ENCODE measurements at places on chromosomes 3 and 15.

GRCh38 chr3:110307065-110307809 lies 764.4 kb upstream of the NECTIN3 start:
- DNase-seq = no peak

GRCh38 chr3:119731560-119732343 lies 28.9 kb downstream of the CFAP91 start:
- DNase-seq = no peak

DNA sequence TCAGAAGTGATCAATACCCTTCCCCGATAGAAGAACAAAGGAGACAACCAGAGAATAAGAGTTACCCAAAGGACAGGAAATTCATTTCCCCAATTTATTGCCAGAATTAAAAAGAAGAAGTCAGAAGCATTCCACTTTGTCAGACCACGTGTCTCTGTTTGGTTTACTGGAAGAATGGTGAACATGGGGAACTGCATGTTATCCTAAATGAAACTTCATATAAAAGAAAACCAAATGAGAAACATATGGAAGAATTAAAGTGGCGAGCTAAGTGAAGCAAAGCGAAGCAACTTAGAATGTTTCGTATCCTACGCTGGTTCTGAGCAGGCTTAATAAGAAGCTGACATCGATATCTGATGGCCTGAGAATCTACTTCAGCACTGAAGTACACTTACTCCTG lies 190.7 kb downstream of the MAGI1 start:
- no peak for DNase-seq

DNA sequence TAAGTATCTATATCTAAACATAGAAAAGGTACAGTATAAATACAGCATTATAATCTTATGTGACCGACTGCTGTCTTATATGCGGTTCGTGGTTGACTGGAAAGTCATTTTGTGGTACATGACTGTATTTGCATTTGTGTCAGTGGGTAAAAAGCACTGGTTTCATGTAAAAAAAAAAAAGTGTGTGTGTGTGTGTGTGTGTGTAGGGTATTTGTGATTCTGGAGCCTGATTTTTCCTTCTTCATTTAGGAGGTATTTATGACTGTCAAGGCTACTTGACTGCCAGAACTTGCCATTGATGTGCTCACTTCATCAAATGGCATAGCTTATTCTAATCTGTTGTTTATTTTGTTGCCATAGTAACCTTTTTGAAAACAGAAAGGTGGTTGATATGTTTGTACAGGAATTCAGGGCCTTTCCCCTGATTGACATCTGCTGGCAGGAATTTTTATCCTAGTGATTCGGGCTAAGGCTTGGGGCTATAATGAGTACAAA lies 63.2 kb downstream of the AKAP13 start:
- DNase-seq = peak; percentile 73

DNA sequence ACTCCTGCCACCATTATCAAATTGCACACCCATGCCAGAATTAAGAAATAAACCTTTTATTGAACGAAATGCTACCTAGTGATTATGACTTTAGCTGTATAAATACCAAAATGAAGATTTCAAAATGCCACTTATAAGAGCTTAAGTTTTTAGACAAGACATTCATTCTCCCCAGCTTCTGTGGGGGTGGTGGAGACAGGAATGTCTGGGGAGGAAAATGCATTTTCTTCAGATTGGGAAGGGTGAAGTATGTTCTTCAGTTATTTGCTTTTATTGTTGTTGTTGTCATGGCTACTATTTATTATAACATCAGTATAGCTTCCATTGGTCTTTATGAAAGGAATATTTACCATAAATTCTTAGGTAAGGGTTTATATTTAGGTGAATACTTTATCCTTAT lies 132.7 kb upstream of the GMNC start:
- no peak for DNase-seq

- DNase-seq = no peak
These were observed 14.9 kb downstream of the PSTPIP1 start for GRCh38 chr15:77009646-77010311.

GRCh38 chr15:101131489-101132389 lies 120.1 kb downstream of the CHSY1 start:
- DNase-seq = no peak

DNA sequence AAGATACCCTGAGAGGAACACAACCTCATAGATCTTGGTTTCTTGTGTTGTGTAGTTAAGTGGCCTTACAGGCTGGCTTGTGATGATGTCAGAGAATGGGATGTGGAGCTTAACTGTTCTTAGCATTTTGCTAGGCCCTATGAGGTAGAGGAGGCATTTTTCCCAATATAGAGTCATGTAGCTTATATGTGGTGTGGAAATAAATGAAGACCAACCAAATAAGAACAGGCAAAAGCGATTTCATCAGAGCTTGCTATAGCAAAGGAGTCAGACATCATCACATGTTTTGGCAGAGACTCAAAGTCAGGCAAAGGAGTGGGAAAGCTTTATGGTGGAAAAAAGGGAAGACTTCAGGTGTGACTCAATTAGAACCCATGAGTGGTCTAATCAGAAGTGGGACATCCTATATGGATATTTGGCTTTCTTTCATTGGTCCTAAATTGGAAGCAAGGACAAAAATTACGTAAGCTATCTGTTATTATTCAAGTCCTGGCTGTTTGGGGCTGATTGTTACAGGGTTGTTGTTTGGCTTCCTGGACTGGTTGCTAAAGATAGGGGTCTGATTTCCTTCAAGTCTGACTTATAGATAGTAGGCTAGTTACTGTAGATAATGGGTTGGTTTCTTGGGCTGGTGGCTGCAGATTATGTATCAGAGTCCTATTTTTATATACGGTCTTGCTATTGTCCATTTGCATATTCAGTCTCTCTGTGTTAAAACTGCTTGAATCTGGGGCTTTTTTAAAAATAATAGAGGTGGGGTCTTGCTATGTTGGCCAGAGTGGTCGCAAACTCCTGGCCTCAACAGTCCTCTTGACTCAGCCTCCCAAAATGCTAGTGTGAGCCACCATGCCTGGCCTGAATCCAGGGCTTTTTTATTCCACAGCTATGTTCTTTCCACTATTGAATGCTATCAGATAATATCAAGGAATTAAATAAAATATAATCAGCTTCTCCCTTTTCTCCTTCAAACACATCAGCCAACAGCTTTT lies 30.3 kb upstream of the SETD2 start:
- no peak for DNase-seq

DNA sequence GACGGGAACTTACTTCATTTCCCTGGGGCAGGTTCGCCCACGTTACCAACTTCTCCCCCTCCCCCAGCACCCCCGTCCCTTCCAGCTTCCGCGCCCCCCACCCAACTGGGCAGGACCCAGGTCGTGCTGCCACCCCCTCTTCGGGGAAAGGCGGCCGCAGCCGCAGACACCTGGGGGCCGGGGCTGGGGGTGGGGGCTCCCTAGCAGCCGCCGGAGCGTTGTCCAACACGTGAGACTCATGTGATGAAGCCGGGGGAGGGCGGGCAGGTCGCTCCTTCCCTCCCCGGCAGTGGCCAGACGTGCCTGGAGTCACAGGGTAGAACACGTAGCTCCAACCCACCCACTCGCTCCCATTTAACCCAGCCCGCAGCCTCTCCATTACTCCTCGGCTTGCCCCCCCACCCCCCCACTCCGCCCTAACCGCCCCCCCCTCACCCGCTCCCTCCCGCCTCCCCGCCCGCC lies 240 bp upstream of the BHLHE40 start:
- peak; percentile 61 for DNase-seq

DNA sequence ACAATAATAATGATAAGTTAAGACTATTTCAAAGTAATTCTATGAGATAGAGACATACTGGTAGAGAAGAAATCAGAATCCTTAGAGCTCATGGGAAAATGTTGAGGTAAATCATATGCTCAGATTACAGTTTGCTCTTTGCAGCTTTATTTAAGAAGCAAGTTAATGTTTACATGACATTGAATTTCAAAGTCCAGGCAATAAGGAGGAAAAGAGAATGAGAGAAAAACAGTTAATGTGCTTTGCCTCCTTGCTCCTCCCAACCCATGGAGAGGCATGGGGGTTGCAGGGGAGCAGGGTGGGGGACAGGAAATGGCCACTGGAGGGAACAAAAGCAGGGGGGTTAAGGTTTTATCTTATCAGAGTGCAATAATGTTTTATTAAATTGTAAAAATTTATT lies 42.2 kb upstream of the ZBTB38 start:
- no peak for DNase-seq

- no peak for DNase-seq
These were observed 37.0 kb upstream of the TNFAIP8L3 start for GRCh38 chr15:51131596-51132290.

GRCh38 chr3:125357032-125357658 lies 18.0 kb downstream of the ZNF148 start:
- peak; percentile 27 for DNase-seq

- no peak for DNase-seq
These were observed 53.9 kb downstream of the MEF2A start for GRCh38 chr15:99619712-99620111.

DNA sequence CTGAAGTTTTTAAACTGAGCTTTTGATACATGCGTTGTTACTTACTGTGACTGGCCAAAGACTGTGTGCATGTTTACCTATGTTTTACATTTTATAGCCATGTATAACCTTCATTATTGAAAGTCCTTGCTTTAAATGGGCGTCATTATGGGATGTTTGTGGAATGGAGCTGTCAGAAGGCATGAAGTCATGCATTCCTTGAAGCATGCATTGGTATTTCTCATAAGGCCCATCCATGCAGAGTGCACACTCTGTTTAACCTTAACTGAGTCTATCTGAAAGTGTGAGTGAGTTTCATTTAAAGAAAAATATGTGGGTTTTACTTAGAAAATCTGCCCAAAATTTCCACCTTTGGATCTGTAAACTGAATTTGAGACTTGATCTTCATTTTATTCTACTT lies 51.1 kb downstream of the PSMD6 start:
- no peak for DNase-seq

DNA sequence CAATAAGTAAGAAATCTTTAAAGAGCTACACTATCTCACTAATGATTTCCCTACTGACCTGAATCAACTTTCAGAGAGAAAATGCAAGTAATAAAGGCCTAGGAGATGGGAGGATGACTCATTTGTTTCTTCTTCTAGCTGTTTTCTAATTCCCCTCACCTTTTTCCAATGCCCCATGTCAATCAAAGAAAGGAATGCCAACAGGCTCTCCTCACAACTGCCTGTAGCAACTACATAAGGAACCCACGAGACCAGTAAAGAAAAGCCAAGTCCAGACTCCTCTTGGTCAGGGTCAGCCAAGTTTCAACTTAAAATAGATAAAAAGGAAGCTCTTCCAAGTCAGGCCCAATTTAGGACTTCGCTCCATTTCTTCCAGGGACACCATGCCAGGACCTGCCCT lies 201.9 kb downstream of the TNIK start:
- no peak for DNase-seq

DNA sequence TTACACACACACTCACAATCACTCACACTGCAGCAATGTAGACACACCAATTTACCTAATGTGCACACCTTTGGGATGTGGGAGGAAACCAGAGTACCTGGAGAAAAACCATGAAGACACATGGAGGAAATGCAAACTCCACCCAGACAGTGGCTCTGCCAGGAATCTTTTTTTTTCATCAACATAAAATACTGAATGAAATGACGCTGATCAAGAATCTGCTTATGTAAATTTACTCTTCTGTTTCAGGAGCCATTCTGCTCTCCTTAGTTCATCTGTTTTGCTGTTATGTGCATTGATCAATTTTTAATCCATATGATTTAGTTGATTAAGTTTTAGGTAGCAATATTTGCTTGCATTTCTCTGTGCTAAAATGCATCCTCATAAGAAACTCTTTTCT lies 414.2 kb upstream of the CCDC54 start:
- DNase-seq = no peak

- DNase-seq = no peak
These were observed 87.8 kb upstream of the CTDSPL start for GRCh38 chr3:37773911-37774310.

GRCh38 chr3:193828477-193828876 lies 235.5 kb downstream of the OPA1 start:
- peak; percentile 48 for DNase-seq

GRCh38 chr15:84910928-84911623 lies 26.6 kb downstream of the SLC28A1 start:
- no peak for DNase-seq

DNA sequence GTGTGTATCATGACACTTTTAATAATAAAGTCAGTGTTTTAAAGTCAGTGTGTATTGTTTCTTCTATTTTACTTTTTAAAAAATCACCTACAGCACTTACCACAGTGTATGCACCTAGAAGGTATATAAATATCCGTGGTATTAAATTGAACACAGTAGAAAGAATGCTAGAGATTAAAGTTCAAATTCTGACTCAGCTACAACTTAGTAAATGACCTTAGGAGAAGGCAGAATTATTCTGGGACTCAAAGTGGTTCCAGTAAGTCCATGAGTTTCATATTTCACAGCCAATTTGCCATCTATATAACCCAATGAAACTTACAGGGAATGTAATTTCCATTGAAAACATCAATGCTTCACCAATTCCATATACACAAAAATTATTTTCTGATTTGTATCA lies 52.7 kb upstream of the MAP4 start:
- no peak for DNase-seq

- no peak for DNase-seq
These were observed 449.5 kb upstream of the WNT5A start for GRCh38 chr3:55936549-55937052.

- no peak for DNase-seq
These were observed 371.4 kb downstream of the ROBO2 start for GRCh38 chr3:77411334-77411733.

DNA sequence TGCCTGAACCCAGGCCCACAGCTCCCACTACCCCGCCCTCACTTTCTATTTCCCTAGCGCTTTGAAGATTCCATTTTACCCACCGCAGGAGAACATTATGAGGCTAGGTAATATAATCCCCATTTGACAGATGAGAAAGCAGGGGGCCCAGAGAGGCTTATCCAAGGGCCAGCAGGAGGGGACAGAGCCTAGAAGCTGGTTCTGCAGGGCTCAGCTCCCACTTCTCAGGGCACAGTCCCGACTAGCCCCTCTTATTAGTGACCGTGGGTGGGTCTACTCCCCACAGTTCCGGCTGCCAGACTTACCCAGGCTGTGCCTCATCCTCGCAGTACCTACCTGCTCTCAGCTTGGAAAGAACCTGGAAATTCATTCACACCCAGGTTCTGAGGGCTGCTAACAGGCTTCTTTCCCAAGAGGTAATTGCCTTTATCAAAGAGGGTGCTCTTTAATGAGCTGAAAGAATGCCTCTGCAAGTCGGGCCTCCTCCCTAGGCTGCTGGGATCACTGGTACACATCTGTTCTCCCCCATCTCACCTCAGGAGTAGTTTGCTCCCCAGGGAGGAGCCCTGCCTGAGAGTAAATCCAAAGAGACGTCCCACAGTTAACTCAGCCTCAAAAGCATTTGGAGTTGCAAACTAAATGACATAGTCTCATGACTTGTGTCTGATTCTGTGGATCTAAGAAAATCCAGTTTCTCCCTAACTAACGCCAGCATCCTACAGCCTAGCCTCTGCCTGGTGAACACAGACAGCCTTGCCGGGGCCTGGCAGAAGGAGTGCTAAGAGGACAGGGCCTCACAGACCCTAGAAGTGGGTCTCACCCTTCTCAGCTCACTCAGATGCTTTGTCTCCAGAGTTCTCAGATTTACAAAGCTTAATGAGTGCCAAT lies 125.0 kb downstream of the CHSY1 start:
- DNase-seq = no peak

GRCh38 chr15:101651554-101652097 lies 555 bp downstream of the TM2D3 start:
- DNase-seq = no peak

- no peak for DNase-seq
These were observed 54.0 kb upstream of the PPARG start for GRCh38 chr3:12234906-12235305.

Data from NCI-H2029 treated with DMSO at 0.1 percent for 48 hours (cell line).